ENCODE measurements at places on chromosomes 2 and 18.

DNA sequence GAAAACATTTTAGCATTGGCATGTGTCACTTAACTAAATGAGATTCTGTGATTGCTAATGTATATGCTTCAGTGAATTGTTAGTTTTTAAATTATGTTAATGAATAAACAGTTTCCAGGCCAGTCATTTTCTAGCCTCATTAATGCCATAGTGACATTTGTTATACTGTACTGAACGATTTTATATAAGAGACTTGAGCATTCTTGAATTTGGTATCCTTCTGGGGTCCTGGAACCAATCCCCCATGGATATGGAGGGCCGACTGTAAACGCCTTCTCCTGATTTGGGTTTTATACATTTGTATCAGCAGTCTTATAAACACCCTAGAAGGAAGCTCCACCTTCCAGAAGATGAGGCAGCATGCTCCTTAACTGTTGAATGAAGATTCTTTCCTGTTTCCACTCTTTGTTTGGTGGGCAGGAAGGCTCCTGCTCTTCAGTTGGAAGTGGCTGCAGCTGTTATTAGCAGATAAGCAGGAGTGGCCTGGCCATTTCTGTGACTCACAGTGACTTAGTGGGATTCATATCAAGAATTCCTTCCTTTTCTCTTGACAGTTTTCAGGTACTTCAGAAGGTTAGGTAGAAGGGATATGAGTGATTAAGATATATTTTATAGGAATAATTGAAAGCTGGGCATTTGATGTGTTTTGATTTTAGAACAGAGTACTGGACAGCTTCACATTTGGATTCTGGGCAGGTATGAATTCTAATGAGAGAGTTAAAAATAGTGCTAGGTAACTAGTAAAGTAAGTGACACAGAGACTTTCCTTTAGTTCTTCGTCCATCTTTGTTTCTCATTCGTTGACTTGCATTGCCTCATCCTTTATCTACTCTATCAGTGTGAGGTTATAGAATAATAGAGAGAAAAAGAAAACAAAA, 124.9 kb downstream of the PLCL1 start:
- no peak for DNase-seq

DNA sequence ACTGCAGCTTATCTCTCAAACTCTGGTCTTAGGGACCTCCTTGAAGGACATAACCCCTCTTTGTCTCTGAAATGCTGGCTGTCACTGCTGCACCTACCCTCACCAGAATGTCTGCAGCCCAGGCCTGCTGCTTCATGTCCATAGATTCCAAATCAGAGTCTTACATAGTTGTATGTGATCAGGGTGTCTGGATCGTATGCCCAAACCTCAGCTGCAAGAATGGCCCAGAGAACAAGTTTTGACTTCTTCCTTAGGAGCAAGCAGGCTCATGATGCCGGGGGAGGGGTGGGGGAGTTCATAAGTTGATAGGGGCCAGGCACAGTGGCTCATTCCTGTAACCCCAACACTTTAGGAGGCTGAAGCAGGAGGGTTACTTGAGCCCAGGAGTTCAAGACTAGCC, 55.8 kb upstream of the RMDN2 start:
- DNase-seq = no peak

GRCh38 chr2:215983581-215984351, 29.6 kb downstream of the MREG start:
- no peak for DNase-seq

GRCh38 chr2:98927027-98927426, 9.0 kb downstream of the CRACDL start:
- DNase-seq = no peak

DNA sequence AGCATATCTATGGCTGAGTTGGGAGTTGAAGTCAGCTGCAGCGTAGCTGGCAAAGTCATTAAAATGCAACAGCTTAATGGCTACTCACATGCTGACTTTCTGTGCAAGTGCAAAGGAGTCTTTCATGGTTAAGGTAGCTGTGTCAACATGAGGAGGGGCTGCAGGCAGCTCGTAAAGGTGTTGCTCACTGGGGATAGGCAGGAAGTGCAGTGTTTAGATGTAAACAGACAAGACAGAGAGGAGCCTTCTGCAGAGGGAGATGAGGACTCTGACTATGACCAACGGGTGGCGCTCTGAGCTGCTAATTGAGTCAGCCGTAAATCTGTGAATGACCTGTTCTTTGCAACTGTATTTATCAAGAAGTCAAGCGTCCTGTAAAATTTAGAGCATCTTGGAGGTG, 22.3 kb upstream of the CAVIN2 start:
- no peak for DNase-seq

DNA sequence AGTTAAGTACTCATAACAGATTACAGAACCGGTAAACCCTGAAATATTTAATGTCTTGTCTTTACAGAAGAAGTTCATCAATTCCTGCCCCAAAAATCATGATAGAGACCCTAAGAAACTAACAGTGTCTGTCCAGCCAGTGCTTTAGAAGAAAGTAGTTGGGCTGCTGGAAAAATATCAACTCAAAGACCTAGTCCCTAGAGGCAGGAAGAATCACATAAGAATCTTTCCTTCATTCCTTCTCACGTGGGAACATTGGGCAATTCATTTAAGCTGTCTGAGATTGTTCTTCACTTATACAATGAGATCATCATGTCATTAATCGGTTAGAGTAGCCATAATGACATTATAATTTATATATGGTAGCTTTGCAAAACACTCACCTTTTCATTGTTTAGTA, 156.4 kb downstream of the CCBE1 start:
- no peak for DNase-seq

- DNase-seq = no peak
These were observed 27.6 kb upstream of the SERPINB2 start for GRCh38 chr18:63859781-63860475.

- no peak for DNase-seq
These were observed 28.8 kb upstream of the WDR75 start for GRCh38 chr2:189412330-189412953.

- no peak for DNase-seq
These were observed 71.2 kb upstream of the RBM44 start for GRCh38 chr2:237727363-237727762.

GRCh38 chr2:107694667-107695066, 132.0 kb upstream of the RGPD4 start:
- DNase-seq = no peak

- DNase-seq = no peak
These were observed 14.7 kb downstream of the RRM2 start for GRCh38 chr2:10137053-10137843.

- no peak for DNase-seq
These were observed 253.3 kb downstream of the MREG start for GRCh38 chr2:215760091-215760490.

DNA sequence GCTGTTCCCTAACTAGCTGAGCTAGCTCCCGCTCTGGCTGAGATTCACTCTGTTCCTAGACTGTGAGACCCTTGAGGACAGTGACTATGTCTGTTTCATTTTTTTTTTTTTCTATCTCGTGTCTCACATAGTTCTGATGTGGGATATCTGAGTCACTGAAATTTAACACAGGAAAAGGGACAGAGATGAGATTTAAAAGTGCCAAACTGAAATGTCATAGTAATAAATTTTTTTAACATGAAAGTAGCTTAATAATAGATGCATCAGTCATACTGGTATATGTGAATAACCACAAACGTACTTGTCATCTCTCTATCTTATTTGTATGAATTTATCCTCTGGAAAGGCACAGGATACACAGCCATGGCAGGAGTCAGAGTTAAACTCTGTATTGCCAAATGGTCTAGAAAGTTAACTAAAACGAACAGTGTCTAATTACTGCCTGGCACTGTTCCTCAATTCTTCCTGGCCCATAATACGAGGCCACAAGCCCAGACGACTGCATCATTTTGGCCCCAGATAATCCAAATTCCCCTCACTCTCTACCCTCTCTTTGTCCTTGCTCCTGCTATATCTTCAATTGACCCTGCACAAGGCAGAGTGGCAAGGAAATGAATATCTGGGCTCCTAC, 87.5 kb downstream of the SATB2 start:
- DNase-seq = no peak

DNA sequence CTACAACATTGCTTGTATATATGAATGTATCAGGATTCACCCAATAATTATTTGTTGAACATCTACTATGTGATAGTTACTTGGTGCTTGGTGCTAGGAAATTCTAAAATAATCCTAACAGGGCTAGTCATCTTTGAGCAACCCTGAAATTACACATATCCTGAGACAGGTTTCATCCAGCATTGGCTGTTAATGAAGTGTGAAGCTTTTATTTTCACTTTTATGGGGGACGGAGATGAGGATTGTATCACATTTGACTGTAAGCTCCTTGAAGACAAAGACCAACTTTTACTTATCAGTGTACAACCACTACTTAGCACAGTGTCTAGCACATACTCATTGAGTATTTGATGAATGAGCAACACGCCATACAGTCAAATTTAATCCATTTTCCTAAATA, 6.8 kb upstream of the GALM start:
- DNase-seq = no peak

DNA sequence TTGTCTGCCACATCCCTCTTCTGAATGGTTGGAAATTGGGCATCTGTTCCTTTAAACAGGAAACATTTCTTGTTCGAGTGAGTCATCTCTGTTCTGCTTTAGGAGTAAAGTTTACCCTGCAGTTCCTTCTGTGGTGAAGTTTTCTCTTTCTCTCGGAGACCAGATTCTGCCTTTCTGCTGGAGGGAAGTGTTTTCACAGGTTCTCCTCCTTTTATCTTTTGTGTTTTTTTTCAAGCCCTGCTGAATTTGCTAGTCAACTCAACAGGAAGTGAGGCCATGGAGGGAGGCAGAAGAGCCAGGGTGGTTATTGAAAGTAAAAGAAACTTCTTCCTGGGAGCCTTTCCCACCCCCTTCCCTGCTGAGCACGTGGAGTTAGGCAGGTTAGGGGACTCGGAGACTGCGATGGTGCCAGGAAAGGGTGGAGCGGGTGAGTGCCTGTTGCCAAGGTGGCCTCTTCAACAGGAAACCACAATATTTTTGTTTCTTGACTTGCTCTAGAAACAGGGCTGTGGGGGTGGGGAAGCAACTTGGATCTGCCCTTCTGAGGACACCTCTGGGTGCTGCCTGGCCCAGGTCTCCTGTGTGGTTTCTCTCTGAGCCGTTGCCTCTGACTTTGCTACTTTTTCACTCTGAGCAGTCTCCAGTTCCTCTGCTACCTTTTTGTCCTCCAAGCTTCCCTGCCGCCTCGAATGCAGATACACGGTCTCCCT, 2.2 kb upstream of the CASP8 start:
- DNase-seq = no peak

GRCh38 chr2:177264693-177265587, at the start of gene NFE2L2:
TSS of gene NFE2L2 (minus strand) at chr2:177264727. CDS start at chr2:177264576, 151 bp downstream.
- DNase-seq = peak; percentile 96

GRCh38 chr18:44917216-44918141, 236.8 kb downstream of the SETBP1 start:
- DNase-seq = no peak

DNA sequence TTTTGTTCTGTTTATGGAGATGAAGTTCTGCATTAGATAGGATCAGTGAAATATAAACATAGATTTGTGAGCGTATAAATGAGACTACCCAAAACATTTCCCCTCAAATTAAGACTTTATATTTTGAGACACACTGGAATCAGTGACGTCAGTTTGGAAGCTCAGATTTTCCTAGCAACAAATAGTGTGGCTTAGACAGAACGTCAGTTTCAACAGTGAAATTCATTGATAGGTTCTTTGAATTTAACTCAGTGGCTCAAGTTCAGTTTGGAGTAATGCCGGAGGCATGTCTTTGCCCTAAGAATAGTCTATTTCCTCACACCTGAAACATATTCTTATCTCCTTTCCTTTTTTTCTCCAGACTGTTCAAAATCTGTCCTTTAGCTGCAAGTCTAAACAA, 113.6 kb upstream of the ARHGAP15 start:
- DNase-seq = no peak

GRCh38 chr18:57431467-57432080, 3.6 kb upstream of the ONECUT2 start:
- no peak for DNase-seq

- DNase-seq = no peak
These were observed 23.3 kb downstream of the C2orf74 start for GRCh38 chr2:61185231-61185728.

- DNase-seq = no peak
These were observed 12.3 kb downstream of the PAX8 start for GRCh38 chr2:113266431-113266830.

DNA sequence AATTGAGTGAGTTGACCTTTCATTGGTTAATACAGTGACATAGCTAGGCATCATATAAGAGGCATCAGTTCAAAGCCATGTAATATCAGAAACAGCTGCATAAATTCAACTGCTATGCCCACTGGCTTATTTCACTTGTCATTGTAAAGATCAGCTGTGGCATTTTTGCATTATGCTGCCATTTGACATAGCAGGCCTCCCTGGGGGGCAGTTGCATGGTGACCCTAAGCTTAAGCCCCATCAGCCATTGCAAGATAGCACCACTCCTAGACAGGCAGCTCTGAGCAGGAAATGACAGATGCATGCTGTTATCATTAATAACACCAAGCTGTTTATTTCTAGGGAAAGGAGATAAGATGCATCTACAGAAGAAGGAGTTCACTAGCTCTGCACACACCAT, 233.4 kb upstream of the CNTNAP5 start:
- DNase-seq = no peak

DNA sequence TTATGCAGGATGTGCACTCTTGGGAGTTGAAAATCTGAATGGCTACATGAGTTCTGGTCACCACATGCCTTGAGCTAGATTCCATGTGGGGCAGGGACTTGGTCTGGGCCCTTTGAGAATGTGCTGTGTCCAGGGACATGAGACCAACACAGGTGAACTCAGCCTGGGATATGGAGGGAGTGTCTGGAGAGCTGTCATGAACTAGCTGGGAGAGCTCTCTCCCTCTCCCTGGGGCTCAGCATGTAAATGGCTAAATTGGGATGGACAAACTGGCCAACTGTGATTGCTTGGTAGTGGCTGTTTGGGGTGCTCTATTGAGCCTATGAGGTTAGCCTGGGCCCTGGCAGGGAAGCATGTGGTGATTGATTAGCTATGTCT, 105.1 kb upstream of the HS6ST1 start:
- DNase-seq = no peak

GRCh38 chr2:182444806-182445205, 18.0 kb upstream of the PDE1A start:
- no peak for DNase-seq

DNA sequence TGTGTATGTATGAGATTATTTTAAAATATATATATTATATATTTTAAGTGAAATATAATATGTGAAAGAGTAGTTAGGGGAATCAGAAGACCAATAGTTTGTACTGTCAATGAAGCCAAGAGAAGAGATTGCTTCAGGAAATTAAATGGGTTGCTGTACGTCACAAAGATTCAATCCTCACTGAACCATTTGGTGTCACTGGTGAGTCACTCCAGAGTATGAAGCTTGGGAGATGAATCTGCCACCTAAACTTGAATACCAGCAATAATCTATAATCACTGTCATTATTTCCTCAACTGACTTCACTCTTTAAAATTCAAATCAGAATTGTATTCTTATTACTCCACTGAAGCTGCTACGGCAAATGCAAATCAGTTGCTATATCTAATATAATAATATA, 41.9 kb upstream of the SCN9A start:
- no peak for DNase-seq

- DNase-seq = no peak
These were observed 364.3 kb downstream of the RNF144A start for GRCh38 chr2:7281231-7282201.

GRCh38 chr18:8450013-8450412, 159.2 kb upstream of the RAB12 start:
- no peak for DNase-seq

- no peak for DNase-seq
These were observed 31.4 kb downstream of the ARL5A start for GRCh38 chr2:151796774-151797173.

GRCh38 chr2:164697688-164698461, 76.6 kb upstream of the GRB14 start:
- DNase-seq = no peak
